ENCODE measurements at places on chromosomes 5 and 9.

DNA sequence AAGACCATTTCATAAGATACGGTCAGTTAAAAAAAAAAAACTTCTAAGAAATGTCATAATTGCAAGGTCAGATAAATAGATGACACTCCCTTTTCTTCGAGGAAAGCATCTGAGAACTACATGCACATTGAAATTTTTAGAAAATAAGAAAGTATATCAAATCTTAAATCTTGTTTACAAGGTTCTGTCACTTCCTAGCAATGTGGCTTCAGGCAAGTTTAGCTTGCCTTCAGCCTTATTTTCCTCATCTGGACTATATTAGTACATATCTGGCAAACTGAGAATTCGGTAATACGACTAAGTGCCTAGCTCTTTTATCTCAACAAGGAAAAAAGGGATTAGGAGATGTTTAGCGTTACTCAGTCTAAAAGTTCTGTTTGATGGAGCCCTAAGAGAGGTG is 32.5 kb upstream of the OR2K2 start:
- no peaks in the 10 kb centered on the region for H3K36me3 ChIP-seq
- no peaks in the 10 kb centered on the region for H3K4me1 ChIP-seq
- DNase-seq = no peak
- H3K4me3 ChIP-seq = no peak overlapping the region
- no peak overlapping the region for H3K27ac ChIP-seq

DNA sequence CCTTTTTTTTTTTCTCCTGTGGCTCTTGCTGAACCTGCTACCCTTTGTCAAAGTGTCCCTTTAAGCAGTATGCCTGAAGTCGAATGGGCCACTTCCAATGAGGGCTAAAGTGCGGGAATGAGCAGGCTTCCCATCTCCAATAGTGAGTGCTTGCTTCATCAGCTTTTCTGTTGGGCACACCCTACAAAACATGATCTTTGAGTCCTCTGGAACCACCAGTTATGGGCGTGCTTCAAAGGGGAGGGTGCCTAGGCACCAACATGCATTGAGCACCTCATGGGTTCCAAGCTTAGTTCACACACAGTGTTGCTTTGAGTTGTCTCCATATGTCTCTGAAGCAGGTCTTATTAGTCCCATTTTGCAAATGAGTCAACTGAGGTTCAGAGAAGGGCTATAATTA is 132.8 kb upstream of the CPEB4 start:
- H3K4me1 ChIP-seq = no peaks in the 10 kb centered on the region
- H3K4me3 ChIP-seq = no peak overlapping the region
- H3K36me3 ChIP-seq = no peaks in the 10 kb centered on the region
- no peaks in the 10 kb centered on the region for H3K27me3 ChIP-seq

- H3K27me3 ChIP-seq = no peaks in the 10 kb centered on the region
- H3K27ac ChIP-seq = peak overlapping the region; percentile 64
- no peak for DNase-seq
- no peaks in the 10 kb centered on the region for H3K4me1 ChIP-seq
- no peaks in the 10 kb centered on the region for H3K36me3 ChIP-seq
Measured at GRCh38 chr5:68303754-68304420, 88.3 kb downstream of the PIK3R1 start.

DNA sequence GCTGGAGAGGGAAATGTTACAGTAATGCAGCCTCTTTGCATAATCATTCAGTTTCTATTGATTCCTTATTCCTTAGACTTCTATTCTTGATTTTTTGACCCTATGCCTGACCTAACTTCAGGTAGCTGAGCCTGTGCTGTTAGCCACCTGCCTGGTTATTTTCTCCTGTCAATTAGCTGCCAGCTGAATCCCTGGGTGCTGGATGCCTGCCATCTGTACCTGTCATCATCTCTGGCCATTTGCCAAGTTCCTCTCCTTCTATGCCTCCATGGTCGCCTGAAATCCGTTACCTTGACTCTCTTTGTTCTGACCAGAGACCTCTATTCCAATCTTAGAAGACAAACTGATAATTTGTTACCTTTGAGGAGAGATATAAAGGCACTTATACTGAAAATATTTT is 178.3 kb downstream of the CAVIN4 start:
- no peak overlapping the region for H3K27ac ChIP-seq
- DNase-seq = no peak
- no peaks in the 10 kb centered on the region for H3K4me1 ChIP-seq
- no peaks in the 10 kb centered on the region for H3K27me3 ChIP-seq

GRCh38 chr9:69496846-69497450 is 171.9 kb downstream of the ENTREP1 start:
- no peak overlapping the region for H3K27ac ChIP-seq
- no peaks in the 10 kb centered on the region for H3K4me1 ChIP-seq
- no peaks in the 10 kb centered on the region for H3K27me3 ChIP-seq
- no peaks in the 10 kb centered on the region for H3K36me3 ChIP-seq
- DNase-seq = no peak
- no peak overlapping the region for H3K4me3 ChIP-seq

DNA sequence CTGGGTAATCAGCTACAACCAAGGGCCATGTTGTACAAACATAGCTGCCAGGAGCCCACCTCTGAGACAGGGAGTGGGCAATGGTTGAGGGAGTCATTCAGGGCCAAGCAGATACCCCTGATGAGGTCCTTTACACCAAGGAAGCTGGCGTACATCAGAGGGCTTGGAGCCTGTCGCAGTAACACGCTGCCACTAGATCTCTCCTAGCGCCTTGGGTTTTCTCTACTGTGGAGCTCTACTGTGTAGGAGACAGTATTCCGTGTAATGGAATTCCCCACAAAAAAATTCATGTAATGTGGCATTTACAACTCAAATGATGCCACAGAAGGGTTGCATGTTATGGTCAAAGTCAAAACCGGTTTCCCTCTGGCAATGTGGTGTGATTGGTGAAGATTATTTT is 41.4 kb upstream of the CRB2 start:
- no peaks in the 10 kb centered on the region for H3K4me1 ChIP-seq
- no peak overlapping the region for H3K4me3 ChIP-seq
- H3K27ac ChIP-seq = no peak overlapping the region
- no peak for DNase-seq

DNA sequence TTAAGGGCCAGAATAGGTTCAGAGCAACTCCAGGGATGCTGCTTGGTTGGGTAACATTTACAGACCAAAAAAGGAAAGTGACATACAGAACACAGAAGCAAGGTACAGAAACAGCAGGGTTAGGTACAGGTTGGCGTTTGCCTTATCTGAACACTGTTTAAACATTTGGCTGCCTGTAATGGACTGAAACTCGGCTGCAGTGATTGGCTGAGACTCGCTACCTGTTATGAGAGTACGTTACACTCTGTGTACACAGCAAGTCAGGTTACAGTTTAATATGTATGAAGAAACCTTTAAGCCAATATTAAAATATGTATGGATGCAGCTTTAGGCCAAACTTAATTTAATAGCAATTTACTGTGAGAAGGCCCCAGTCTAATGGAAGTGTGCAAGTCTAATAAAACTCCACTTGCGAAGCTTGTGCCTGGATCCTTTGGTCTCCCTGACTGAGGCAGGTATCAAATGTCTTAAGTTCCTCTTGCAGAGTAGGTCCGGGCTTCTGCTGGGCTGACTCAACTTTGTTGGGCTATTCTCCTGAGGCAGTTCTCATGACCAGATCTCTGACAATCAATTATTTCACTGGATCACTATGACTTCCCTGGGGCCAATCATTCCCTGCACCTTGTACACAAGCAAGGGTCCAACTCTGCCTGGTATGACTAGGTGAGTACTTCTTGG is 204.9 kb downstream of the ZNF462 start:
- H3K36me3 ChIP-seq = no peaks in the 10 kb centered on the region
- H3K27ac ChIP-seq = no peak overlapping the region
- no peak for DNase-seq
- no peak overlapping the region for H3K4me3 ChIP-seq

DNA sequence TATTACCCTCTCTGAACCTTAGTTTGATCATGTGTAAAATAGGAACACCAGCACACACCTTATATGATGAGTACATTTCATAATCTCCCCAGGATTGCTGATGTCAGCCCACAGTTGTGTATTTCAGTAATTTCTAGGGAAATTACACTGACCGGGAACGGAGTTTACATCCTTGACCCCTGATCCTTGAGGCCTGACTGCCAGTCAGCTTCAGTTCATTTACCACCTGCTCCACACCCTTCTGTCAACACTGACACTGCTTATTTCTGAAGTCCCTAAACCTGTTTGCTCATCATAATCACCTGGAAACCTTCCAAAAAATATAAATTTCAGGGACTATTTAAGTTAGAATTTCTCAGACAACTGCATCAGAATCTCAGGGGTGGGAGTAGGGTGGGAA is 55.3 kb downstream of the ZNF622 start:
- no peaks in the 10 kb centered on the region for H3K27me3 ChIP-seq
- no peaks in the 10 kb centered on the region for H3K4me1 ChIP-seq
- no peak overlapping the region for H3K27ac ChIP-seq
- no peak overlapping the region for H3K4me3 ChIP-seq
- no peak for DNase-seq

GRCh38 chr5:120092649-120093048 is 371.5 kb upstream of the PRR16 start:
- DNase-seq = no peak
- H3K27me3 ChIP-seq = no peaks in the 10 kb centered on the region
- no peak overlapping the region for H3K4me3 ChIP-seq
- no peaks in the 10 kb centered on the region for H3K4me1 ChIP-seq

- no peak overlapping the region for H3K27ac ChIP-seq
- H3K4me3 ChIP-seq = no peak overlapping the region
- no peaks in the 10 kb centered on the region for H3K27me3 ChIP-seq
- DNase-seq = no peak
- H3K4me1 ChIP-seq = no peaks in the 10 kb centered on the region
Measured at GRCh38 chr5:73908846-73909245, 282.9 kb downstream of the ARHGEF28 start.

GRCh38 chr5:157821822-157822622 is 36.9 kb downstream of the CLINT1 start:
- no peak overlapping the region for H3K27ac ChIP-seq
- no peak overlapping the region for H3K4me3 ChIP-seq
- DNase-seq = no peak
- no peaks in the 10 kb centered on the region for H3K27me3 ChIP-seq
- H3K4me1 ChIP-seq = peaks cover 21% of the 10 kb centered on the region

- H3K4me1 ChIP-seq = peaks cover 7% of the 10 kb centered on the region
- DNase-seq = no peak
- no peaks in the 10 kb centered on the region for H3K36me3 ChIP-seq
- H3K4me3 ChIP-seq = peak overlapping the region; percentile 94
Measured at GRCh38 chr5:81750308-81751008, 439 bp downstream of the SSBP2 start.

DNA sequence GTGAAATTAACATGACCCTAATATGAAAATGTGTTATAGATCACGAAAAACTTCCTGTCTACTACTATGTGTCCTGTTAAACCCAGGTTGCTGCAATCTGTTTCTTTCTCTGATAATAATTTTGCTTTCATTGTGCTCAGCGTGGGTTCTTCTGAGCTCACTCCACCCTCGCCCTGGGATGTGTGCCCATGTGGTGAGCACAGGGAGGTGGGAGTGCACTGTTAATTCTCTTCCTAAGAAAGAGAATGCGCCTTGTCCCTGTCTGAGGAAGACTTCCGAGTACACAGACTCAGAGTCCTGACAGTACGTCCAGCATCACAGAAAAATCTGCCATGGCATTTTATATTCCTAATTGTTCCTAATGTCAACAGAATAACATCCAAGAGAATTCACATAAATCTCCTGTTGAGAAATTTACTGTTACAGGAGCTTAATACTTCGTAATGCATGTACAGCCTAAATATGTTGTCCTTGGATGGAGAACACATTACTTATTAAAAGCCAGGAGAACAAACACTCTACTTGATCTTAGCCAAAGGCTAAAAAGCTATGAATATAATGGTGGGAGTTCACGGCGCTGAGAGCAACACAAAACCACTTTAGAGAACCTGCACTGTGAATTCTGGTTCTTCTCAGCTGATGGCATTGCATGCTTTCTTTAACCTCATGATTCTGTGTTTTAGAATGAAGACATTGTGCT is 102.6 kb downstream of the PDE4D start:
- DNase-seq = no peak
- H3K4me1 ChIP-seq = no peaks in the 10 kb centered on the region
- H3K27me3 ChIP-seq = no peaks in the 10 kb centered on the region
- no peak overlapping the region for H3K4me3 ChIP-seq
- H3K27ac ChIP-seq = no peak overlapping the region

GRCh38 chr5:158756871-158757270 is 342.8 kb downstream of the EBF1 start:
- no peak overlapping the region for H3K27ac ChIP-seq
- H3K4me1 ChIP-seq = no peaks in the 10 kb centered on the region
- no peaks in the 10 kb centered on the region for H3K27me3 ChIP-seq
- H3K4me3 ChIP-seq = no peak overlapping the region
- DNase-seq = no peak
- H3K36me3 ChIP-seq = no peaks in the 10 kb centered on the region

- H3K36me3 ChIP-seq = no peaks in the 10 kb centered on the region
- no peak overlapping the region for H3K4me3 ChIP-seq
- DNase-seq = no peak
Measured at GRCh38 chr5:80799041-80799440, 144.3 kb upstream of the DHFR start.

DNA sequence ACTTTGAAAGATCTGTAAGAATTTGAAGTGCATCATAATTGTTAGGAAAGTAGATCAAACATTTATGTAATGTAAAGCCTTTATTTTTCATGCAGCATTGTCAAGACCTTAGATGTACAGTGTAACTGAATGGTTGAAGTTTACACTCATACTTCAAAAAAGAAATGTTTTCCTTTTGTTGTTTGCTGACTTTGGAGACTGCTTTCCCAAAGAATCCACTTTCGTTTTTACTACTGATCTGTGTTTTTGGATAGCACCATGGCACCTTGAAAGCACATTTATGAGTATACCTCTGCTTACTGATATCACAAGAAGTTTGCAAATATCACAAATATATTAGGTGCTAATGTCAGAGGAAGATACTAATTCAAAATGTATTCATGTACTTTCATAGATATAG is 50.0 kb downstream of the PIP5K1B start:
- DNase-seq = no peak
- no peak overlapping the region for H3K27ac ChIP-seq
- no peaks in the 10 kb centered on the region for H3K27me3 ChIP-seq
- no peaks in the 10 kb centered on the region for H3K36me3 ChIP-seq
- H3K4me3 ChIP-seq = no peak overlapping the region
- H3K4me1 ChIP-seq = no peaks in the 10 kb centered on the region

DNA sequence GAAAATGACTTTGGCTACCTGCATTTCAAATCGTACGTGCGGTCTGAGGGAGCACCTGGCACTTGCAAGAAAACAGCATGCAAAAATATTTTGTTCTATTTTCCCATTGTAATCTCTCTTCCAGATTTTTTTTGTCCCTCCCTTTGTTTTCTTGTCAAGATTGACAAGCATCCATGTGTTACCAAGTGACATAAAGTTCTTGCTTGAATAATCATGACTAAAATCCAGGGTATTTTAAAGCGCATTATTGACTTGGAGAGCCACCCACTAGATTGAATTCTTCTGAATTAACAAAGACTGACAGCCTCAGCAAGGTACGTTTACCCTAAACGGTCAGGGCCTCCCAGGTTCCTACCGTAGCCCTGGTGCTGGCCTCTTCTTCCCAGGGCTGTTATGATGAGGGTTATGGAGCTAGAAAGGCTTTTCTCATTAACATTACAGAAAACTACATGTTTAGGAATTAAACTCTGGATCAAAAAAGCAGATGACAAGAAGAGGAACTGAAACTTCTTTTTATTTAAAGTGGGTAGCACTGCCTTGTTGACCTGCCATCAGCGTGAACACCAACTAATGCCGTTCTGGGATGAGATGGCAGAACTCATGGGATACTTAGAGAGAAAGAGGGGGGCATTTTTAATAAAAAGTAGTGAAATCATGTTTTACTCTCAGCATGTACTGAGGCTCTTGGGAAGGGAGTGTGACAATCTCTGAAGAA is 297.0 kb downstream of the EFNA5 start:
- no peak overlapping the region for H3K4me3 ChIP-seq
- H3K27me3 ChIP-seq = no peaks in the 10 kb centered on the region
- no peaks in the 10 kb centered on the region for H3K4me1 ChIP-seq
- no peak overlapping the region for H3K27ac ChIP-seq
- no peak for DNase-seq
